ENCODE measurements at places on chromosomes 7 and 10.
A peak's percentile ranks its signal among the peaks of the same experiment; 100 is the strongest.

GRCh38 chr7:140587243-140587642, 53.4 kb downstream of the DENND2A start:
- no peak for DNase-seq

DNA sequence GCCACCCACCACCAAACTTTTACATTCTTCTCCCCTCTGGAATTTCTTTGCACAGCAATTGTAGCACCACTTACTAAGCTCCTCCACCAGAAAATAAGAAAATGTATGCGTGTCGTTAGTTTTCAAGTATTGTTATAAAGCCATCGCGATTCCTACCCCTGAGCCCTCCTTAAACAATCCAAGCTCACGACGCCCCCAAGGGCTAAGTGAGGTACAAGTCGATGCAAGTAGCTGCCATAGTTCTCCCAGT, 1.3 kb downstream of the FRAT2 start:
- no peak for DNase-seq

DNA sequence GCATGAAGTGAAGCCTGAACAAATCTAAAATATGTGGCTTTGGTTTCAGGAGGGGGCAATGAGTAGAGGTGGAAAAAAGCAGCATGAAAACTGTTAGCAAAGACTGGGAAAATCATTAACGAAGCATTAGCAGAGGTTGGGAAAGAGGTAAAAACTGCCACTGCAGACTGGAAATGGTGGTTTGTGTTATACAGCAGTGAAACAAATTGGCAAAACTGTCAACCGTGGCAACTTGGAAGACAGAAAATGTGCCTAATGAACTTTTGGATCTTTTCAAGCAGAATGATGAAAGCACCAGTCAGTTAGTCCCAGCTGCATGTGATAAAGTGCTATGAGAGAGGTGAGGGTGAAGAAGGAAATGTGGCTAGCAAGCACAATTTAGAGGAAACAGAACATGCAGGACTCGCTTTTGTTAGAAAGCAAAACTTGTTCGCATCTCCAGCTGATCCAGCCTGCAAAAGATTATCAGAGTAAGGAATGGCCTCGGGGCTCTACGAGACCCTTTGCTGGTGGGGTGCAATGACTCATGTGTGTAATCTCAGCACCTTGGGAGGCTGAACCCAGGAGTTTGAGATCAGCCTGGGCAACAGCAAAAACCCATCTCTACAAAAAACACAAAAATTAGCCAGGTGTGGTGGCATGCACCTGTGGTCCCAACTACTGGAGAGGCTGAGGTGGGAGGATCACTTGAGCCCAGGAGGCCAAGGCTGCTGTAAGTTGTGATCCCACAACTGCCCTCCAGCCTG, 45.7 kb downstream of the SKIDA1 start:
- DNase-seq, result no peak

DNA sequence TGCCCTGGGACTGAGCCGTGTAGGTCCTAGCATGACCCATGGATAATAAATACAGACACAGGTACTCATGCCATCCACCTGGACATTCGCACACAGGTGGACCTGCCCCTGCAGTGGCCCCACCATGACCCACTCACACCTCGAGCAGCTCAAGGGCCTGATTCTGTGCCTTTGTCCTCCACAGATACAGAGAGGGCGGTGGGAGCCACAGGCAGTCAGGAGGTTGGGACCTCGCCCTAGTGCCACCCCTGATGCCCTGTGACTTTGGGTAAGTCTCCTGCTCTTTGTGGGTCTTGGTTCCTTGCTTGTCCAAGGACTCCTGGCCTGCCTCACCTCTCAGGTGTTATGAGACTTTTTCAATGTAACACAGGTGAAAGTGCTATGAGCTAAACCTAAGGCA, 42.9 kb downstream of the C10orf120 start:
- no peak for DNase-seq

DNA sequence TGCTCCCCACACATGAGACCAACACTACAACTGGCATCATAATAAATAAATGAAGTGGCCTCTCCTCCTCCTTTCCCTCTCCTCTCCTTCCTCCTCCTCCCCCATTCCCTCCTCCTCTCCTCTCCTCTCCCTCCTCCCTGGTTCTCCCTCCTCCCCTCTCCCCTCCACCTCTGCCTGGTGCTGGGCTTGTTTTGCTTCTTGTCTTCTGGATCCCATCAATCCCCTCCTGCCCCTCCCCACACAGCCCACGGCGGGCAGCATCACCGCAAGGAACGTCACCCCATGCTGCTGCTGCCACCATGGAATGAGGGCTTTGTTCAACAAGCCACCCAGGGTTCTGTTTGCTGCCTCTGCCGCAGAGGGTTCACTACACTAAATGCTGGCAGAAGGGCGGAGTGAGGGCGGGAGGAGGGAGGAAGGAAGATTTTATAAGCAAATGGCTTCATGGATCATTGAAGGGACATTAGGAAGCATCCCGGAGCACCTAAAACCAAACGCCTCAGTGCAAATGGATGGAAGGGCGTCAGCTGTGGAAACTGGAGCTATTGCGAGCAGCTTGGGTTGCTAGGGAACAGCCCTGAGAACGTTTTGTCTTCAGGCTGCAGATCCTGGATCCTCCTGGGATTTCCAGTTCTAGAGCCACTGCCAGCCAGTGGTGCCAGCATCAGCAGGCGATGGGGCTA, 379.7 kb upstream of the ZMIZ1 start:
- DNase-seq, result no peak

- DNase-seq, result no peak
Measured at GRCh38 chr7:8938044-8938805, 504.8 kb downstream of the NXPH1 start.

GRCh38 chr7:122768827-122769226, 66.1 kb upstream of the RNF148 start:
- no peak for DNase-seq

- no peak for DNase-seq
Measured at GRCh38 chr7:7490003-7490402, 45.7 kb downstream of the COL28A1 start.

GRCh38 chr7:115008465-115009114, 86.7 kb downstream of the MDFIC start:
- peak; percentile 6 for DNase-seq

DNA sequence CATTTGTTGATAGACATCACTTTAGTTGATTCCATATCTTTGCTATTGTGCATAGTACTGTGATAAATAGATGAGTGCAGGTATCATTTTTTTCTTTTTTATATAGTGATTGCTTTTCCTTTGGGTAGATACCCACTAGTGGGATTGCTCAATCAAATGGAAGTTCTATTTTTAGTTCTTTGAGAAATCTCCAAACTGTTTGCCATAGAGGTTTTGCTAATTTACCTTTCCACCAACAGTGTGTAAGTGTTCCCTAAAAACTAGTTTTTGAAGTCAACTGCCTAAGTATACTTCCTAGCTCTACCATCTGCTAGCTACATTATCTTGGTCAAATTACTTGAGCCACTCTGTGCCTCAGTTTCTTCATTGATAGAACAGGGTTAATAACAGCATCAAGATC, 31.5 kb upstream of the RSBN1L start:
- no peak for DNase-seq

- no peak for DNase-seq
Measured at GRCh38 chr10:104318810-104319741, 19.2 kb downstream of the ITPRIP start.

GRCh38 chr7:93720106-93720505, 145.6 kb upstream of the CALCR start:
- no peak for DNase-seq

GRCh38 chr7:52726493-52726892, 308.9 kb upstream of the POM121L12 start:
- DNase-seq, result no peak

DNA sequence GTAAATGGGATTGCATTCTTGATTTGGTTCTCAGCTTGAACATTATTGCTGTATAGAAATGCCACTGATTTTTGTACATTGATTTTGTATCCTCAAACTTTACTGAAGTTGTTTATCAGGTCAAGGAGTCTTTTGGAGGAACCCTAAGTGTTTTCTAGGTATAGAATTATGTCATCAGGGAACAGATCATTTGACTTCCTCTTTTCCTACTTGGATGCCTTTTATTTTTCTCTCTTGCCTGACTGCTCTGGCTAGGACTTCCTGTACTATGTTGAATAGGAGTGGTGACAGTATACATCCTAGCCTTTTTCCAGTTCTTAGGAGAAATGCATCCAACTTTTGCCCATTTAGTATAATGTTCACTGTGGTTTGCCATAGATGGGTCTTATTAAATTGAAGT, 48.8 kb downstream of the ANXA8 start:
- DNase-seq, result no peak

DNA sequence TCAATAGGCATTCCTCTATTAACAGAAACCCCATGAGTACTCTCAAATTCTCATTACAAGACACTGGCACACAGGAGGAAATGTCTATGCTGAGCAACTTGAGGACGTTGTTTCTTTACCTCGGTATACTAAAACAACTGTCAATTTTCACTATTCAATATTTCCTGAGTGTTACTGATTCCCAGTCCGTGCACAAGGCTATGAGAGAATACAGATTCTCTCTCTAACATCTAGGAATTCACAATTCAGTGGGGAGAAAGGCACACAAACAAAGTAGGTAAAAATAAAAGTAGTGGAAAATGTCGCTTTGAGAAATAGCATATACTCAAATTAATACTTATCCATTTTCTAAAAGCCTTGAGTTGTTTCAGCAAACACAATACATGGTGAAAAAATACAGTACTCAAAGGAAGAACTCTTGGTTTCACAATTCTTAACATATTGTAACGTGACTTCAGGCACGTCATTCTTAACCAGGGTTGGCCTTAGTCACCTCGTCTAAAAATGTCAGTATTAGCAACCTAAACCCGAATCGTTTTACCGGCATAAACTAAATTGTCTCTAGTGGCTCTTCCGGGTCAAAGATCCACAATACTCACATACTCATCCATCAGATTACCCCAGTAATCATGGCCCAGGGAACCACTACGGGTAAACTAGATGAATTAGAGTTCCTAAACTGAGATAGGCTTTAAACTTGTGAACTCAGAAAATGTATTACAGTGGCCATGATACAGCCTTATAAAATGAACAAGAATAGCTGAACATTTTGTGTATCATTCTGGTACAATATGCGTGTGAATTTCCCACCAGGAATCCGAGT, 1.5 kb downstream of the IPMK start:
- DNase-seq, result peak; percentile 14

DNA sequence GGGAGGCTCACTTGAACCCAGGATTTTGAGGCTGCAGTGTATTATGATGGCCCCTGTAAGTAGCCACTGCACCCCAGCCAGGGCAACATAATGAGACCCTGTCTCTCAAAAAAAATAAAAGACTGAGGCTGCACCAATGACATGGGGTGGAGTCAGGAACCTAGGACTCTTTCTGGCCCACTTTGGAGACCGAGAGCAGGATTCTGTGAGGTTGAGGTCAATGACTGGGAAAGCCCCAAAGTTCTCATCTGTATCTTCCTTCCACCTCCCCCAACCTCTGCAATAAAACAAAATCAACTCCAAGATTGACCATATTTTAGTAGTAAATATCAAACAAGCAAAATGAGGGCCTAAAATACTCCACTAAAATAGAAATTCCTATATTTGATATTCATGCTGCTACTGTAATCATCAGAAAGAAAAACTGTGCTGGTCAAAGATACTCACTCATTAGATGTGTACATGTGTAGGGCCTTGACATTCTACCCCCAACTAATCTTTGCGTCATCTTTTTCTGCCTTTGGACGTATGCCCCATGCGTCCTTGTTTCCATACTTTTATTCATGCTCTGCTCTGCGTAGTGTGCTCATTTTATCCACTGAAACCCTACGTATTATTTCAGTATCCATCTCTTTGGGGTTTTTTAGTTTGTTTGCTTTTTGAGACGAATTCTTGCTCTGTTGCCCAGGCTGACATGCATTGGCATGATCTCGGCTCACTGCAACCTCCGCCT, 23.8 kb downstream of the WBP1L start:
- DNase-seq, result no peak

DNA sequence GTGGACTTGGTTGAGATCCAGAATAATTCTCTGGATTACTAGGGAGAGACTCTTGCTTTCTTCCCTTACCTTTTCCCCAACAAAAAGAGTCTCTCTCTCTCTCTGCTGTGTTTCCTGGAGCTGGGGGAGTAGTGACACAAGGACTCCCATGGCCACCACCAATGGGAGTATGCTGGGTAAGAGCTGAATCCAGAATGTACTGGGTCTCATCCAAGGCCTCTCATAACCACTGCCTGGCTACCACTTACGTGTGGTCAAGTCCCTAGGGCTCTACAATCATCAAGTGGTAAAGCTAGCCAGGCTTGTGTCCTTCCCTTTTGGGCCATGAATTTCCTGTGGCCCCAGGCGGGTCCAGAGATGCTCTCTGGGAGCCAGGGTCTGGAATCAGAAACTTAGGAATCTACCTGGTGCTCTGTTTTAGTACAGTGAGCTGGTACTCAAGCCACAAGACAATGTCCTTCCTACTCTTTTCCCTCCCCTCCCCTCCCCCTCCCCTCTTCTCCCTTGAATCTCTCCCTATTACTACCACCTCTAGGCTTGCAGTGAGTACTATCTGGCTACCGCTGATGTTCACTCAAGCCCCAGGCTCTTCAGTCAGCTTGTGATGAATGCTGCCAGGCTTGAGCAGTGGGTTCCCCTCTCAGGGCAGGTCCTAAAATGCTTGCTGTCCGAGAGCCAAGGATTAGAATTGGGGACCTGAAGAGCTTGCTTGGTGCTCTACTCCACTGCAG, 196.6 kb downstream of the BBS9 start:
- no peak for DNase-seq

GRCh38 chr7:47714669-47715607, 133.0 kb upstream of the TNS3 start:
- DNase-seq, result no peak

- DNase-seq, result peak; percentile 24
Measured at GRCh38 chr10:14659626-14660196, 115.0 kb downstream of the FAM107B start.

GRCh38 chr10:12559578-12560178, 210.3 kb downstream of the CAMK1D start:
- no peak for DNase-seq

GRCh38 chr10:114172216-114172615, 1.8 kb downstream of the CCDC186 start:
- DNase-seq, result no peak

- peak; percentile 55 for DNase-seq
Measured at GRCh38 chr7:127253281-127254162, 781 bp upstream of the GRM8 start.

DNA sequence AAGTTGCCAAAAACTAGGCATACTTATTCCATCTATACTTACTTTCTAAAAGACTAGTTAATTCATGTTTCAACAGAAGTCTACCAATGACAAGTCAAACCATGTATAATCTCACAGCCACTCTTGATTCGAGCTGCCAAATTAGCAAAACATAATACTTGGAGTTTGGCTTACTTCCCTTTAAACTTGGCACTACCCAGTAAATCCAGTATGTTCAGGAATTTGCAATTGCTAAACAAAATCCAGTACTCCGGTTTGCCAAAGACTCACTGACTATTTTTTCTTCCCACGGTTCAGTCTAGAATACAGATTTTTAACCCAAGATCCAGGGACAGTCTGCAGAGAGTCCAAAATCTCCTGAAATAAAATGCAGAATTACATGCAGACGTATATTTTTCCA, 4.6 kb downstream of the OAT start:
- no peak for DNase-seq

DNA sequence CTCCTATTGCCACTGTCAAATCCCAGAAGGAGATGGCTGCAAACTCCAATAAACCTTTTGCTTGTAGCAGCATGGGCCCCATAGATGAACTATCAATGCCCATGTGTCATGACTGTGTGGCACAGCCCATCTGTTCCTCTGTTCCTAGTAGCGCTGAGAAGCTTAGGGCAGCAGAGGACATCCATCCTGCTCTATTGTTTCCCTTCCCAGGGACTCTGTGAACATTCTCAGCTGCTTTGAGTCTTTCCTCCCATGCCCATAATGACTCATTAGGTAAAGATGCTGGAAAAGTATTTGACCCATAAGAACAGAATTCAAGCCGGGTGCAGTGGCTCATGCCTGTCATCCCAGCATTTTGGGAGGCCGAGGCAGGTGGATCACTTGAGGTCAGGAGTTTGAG, 28.3 kb downstream of the STMP1 start:
- no peak for DNase-seq
